ENCODE measurements at places on chromosomes 11 and 22. TPM values are rescaled to one million over a fixed set of nuclear protein-coding genes. Genes with fewer than 3 reads are reported as not detected.

- H3K4me3 ChIP-seq: no peak overlapping the region
- DNase-seq: no peak
- H3K36me3 ChIP-seq: no peaks in the 10 kb centered on the region
- H3K27me3 ChIP-seq: peaks cover 87% of the 10 kb centered on the region
- no peak overlapping the region for H3K27ac ChIP-seq
These were observed 89.2 kb downstream of the PDE2A start for GRCh38 chr11:72584939-72585597.

DNA sequence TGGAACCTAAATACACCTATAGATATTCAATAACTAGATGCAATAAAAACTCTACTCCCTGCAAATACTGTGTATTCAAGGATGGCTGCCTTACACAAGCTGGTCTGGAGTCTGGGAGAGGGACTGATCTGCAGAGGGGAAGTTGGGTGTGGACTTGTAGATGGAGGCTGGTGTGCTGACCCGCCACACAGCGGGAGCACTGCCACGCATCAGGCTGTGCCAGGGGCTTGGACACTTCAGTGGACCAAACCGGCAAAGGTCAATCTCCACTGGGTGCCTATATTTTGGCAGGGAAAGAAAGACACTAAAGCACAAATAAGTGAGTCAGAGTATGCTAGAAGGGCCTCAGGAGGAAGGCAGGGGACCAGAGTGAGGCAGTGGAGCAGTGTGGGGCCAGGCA is 2.1 kb upstream of the SHANK3 start:
- no peak overlapping the region for H3K27ac ChIP-seq
- H3K4me1 ChIP-seq: no peaks in the 10 kb centered on the region
- peaks cover 2% of the 10 kb centered on the region for H3K36me3 ChIP-seq
- H3K4me3 ChIP-seq: peak overlapping the region; percentile 11
- DNase-seq: no peak

DNA sequence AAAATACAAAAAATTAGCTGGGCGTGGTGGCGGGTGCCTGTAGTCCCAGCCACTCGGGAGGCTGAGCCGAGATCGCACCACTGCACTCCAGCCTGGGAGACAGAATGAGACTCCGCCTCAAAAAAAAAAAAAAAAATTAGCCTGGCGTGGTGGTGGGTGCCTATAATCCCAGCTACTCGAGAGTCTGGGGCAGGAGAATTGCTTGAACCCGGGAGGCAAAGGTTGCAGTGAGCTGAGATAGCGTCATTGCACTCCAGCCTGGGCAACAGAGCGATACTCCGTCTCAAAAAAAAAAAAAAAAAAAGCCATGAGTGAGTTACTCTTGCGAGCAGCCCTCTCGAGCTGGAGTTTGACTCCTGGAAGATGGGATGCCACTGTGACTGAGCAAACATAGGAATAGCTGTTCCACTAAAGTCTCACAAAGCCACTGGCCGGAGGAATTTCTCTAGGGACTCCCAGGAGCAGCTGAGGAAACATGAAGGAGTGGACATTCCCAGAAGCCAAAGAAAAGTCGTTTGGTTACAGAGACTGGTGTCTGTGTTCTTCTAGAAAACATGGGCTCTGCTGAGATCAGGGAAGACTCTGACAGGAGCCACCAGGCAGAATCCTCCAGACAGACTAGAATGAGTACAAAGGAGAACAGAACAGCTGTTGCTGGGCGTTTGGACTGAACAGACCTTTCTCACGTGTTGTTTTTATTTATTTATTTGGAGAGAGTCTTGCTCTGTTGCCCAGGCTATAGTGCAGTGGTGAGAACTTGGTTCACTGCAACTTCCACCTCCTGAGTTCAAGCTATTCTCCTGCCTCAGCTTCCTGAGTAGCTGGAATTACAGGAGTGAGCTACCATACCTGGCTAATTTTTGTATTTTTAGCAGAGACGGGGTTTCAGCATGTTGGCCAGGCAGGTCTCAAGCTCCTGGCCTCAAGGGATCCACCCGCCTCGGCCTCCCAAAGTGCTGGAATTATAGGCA is 32.4 kb upstream of the MYH9 start:
- no peaks in the 10 kb centered on the region for H3K27me3 ChIP-seq
- no peaks in the 10 kb centered on the region for H3K36me3 ChIP-seq
- DNase-seq: no peak
- peaks cover 13% of the 10 kb centered on the region for H3K4me1 ChIP-seq

- H3K4me3 ChIP-seq: no peak overlapping the region
- no peaks in the 10 kb centered on the region for H3K27me3 ChIP-seq
- H3K27ac ChIP-seq: no peak overlapping the region
- H3K4me1 ChIP-seq: peaks cover 11% of the 10 kb centered on the region
- no peaks in the 10 kb centered on the region for H3K36me3 ChIP-seq
These were observed 119.2 kb downstream of the MICAL2 start for GRCh38 chr11:12229450-12230229.

DNA sequence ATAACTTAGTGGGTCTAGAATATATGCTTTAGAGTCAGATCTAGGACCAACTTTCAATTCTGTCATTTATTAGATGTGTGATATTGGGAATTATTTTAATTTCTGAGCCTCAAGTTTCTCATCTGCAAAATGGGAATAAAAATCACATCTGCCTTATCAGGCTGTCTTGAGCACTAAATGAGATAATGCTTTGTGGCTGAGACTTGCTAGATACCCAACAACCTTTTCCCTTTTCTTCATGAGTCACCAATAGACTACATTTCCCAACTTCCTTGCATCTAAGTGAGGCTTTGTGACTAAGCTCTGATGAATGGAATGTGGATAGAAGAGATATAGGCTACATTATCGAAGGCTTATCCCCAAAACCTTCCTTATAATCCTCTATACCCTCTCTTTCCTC is 220.7 kb upstream of the SESN3 start:
- peaks cover 6% of the 10 kb centered on the region for H3K4me1 ChIP-seq
- no peaks in the 10 kb centered on the region for H3K36me3 ChIP-seq
- H3K4me3 ChIP-seq: no peak overlapping the region
- no peak for DNase-seq
- no peak overlapping the region for H3K27ac ChIP-seq

DNA sequence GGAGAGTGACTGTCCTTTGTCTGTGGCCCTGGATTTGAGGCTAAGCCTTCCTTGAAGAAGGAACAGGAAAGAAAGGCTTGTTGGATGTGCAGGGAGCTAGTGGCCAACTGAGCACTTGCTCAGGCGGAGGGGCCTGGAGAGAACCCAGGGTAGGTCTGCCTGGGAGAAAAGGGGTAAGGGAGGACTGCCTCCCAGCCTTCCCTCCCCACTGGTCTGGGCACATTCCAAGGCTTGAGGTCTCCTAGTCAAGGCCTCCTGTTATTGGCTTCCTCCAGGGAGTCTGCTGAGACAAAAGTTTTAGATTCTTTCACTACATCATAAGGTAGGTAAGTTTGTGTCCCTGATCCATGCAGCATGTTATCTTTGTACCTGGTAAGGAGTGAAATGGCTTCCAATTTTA is 15.2 kb downstream of the KCNQ1OT1 start:
- no peaks in the 10 kb centered on the region for H3K27me3 ChIP-seq
- peaks cover 31% of the 10 kb centered on the region for H3K4me1 ChIP-seq
- peak overlapping the region; percentile 16 for H3K27ac ChIP-seq
- H3K36me3 ChIP-seq: no peaks in the 10 kb centered on the region

DNA sequence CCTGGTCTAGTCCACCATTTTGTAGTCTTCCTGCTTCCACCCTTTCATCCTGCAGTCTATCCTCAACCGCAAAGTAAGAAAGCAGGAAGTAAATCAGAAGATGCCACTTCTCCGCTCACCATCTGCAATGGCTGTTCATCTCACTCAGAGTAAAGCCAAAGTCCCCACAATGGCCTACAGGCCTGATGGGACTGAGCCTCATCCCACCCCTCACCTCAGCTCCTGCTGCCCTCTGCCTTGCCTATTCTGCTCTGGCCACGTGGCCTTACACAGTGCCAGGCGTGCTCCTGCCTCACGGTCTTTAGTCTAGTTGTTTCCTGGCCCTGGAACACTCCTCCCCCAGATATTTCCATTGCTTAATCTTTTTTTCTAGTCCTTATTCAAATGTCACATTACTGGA is 95.5 kb downstream of the USP35 start:
- no peak overlapping the region for H3K4me3 ChIP-seq
- no peak for DNase-seq

DNA sequence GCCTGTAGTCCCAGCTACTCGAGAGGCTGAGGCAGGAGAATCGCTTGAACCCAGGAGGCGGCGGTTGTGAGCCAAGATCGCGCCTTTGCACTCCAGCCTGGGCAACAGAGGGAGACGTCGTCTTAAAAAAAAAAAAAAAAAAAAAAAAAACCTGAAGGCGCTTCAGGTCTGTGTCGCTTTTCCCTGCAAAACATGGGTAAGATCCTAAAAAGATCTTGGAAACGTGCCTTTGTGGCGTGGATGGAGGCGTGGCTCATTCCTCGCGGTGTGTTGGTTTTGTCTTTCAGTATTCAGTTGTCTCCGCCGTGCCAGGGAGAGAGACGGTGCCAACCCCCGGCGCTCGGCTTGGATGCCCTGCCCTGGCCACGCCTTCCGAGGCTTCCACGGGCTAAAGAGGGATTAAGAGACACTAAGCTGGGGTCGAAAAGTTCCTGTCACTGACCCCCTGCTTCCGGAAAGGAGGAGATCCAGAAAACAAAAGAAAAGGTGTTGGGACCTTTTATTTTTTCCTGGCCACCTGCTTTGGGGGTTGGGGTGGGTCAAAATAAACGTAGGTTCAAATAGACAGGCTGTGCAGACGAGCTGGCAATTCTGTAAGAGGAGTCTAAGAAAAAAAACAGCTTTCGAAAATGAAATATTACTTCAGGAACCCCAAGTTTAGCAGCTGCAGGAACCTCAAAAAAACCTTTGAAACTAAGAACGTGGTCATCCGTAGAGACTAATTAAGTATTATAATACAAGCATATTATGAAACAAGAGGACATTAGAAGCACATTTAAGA is 1.1 kb upstream of the SLC35F2 start:
- peaks cover 13% of the 10 kb centered on the region for H3K27me3 ChIP-seq
- no peak for DNase-seq
- peak overlapping the region; percentile 94 for H3K4me3 ChIP-seq
- H3K4me1 ChIP-seq: peaks cover 6% of the 10 kb centered on the region
- peaks cover 2% of the 10 kb centered on the region for H3K36me3 ChIP-seq

GRCh38 chr11:2293984-2294925 is 7.5 kb downstream of the C11orf21 start:
- H3K27me3 ChIP-seq: peaks cover 56% of the 10 kb centered on the region
- no peak overlapping the region for H3K27ac ChIP-seq
- peaks cover 5% of the 10 kb centered on the region for H3K4me1 ChIP-seq
- no peak for DNase-seq
- H3K4me3 ChIP-seq: no peak overlapping the region

- H3K27me3 ChIP-seq: peaks cover 18% of the 10 kb centered on the region
- no peak overlapping the region for H3K4me3 ChIP-seq
- no peak overlapping the region for H3K27ac ChIP-seq
- peak; percentile 61 for DNase-seq
These were observed 2.0 kb downstream of the MRGPRF start for GRCh38 chr11:69010964-69011623.

- DNase-seq: no peak
- no peaks in the 10 kb centered on the region for H3K36me3 ChIP-seq
- no peaks in the 10 kb centered on the region for H3K4me1 ChIP-seq
- no peak overlapping the region for H3K4me3 ChIP-seq
These were observed 937.9 kb upstream of the CCDC90B start for GRCh38 chr11:84224042-84224441.

DNA sequence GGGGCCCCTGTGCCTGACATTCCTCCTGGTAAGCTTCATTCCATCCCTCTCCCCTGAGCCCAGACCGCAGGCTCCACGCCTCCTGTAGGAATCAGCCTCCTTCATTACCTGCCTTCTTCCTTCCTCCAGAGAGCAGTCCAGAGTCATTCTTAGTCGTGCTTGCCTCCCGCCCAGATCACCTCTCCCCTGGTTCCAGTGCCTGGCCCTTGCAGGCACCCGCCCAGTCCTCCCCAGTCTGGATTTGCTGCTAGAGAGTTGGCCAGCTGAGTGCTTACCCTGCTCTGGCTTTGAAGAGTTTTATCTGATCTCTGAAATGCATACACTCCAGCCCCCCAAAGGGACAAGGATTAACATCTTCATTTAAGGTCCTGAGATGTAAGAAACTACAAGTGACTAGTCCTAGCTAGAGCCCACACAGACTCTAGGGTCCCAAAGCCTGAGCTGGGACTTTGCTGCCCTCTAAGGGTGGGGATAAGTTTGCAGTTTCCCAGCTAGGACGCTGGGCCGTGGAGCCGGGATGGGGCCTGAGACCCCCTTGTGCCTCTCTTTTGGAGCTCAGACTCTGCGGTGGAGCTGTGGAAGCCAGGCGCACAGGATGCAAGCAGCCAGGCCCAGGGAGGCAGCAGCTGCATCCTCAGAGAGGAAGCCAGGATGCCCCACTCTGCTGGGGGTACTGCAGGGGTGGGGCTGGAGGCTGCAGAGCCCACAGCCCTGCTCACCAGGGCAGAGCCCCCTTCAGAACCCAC is 1.6 kb downstream of the NR1H3 start:
- DNase-seq: no peak
- H3K4me1 ChIP-seq: peaks cover 16% of the 10 kb centered on the region
- no peaks in the 10 kb centered on the region for H3K27me3 ChIP-seq
- H3K27ac ChIP-seq: peak overlapping the region; percentile 17

DNA sequence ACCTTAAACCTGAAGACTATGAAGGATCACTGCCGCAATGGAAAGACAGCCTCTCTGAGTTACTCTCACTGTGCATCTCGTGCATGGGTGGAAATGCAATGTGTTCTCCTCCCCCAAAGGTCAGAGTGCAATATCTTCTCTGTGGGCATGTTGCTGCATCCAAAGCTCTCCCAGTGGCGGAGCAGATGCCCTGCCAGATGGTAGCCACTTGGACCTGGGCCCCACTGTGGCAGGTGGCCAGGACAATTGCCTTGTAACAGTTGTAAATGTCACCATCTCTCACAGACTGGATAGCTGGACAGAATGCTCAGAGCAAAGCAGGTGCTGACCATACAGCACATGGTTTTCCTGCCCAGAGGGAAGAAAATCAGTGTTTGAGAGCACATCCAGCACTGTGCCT is 542.0 kb downstream of the FAM181B start:
- no peaks in the 10 kb centered on the region for H3K27me3 ChIP-seq
- no peaks in the 10 kb centered on the region for H3K36me3 ChIP-seq
- no peak for DNase-seq
- H3K4me1 ChIP-seq: peaks cover 7% of the 10 kb centered on the region
- H3K27ac ChIP-seq: no peak overlapping the region
- no peak overlapping the region for H3K4me3 ChIP-seq

Gene ARCN1
- total RNA-seq: 112 TPM

Gene TMEM151A
- total RNA-seq: 0.57 TPM

Gene APOL4
- total RNA-seq: not detected

Gene GATD1
- 74.1 TPM for total RNA-seq

Gene DBX1
- total RNA-seq: not detected

All from progenitor cell of endocrine pancreas (in vitro differentiated cells).